ENCODE measurements at places on chromosomes 7 and 10. TPM values are rescaled to one million over a fixed set of nuclear protein-coding genes. Genes with fewer than 3 reads are reported as not detected.

- H3K36me3 ChIP-seq: no peaks in the 10 kb centered on the region
- no peak for DNase-seq
- no peak overlapping the region for H3K27ac ChIP-seq
- H3K4me3 ChIP-seq: no peak overlapping the region
These were observed 31.4 kb downstream of the LRMDA start for GRCh38 chr10:75462865-75463264.

The CEP41 gene
- total RNA-seq: 26.5 TPM

DNA sequence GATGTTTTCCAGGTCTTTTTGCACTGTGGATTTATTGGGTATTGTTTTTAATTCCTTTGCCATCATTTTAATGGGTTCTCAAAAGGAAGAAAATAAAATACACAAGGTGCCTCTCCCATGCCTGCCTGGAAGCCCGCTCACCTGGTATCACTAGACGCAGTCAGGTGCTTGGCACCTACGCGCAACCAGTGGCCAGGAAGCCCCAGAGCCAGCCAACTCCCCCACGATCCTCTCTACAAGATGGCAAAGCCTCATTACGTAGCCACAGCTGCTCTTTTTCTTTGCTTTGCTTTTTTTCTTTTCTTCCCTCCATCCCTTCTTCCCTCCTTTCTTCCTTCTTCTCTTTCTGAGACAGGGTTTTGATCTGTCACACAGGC is 34.3 kb downstream of the BAIAP2L1 start:
- no peak overlapping the region for H3K4me3 ChIP-seq
- peaks cover 6% of the 10 kb centered on the region for H3K27me3 ChIP-seq
- peaks cover 1% of the 10 kb centered on the region for H3K36me3 ChIP-seq
- DNase-seq: no peak
- no peaks in the 10 kb centered on the region for H3K4me1 ChIP-seq
- H3K27ac ChIP-seq: no peak overlapping the region

The SUGCT gene
- 2.9 TPM for total RNA-seq

GRCh38 chr10:24664991-24665390 is 58.7 kb downstream of the ARHGAP21 start:
- no peaks in the 10 kb centered on the region for H3K27me3 ChIP-seq
- DNase-seq: no peak
- H3K27ac ChIP-seq: no peak overlapping the region

DNA sequence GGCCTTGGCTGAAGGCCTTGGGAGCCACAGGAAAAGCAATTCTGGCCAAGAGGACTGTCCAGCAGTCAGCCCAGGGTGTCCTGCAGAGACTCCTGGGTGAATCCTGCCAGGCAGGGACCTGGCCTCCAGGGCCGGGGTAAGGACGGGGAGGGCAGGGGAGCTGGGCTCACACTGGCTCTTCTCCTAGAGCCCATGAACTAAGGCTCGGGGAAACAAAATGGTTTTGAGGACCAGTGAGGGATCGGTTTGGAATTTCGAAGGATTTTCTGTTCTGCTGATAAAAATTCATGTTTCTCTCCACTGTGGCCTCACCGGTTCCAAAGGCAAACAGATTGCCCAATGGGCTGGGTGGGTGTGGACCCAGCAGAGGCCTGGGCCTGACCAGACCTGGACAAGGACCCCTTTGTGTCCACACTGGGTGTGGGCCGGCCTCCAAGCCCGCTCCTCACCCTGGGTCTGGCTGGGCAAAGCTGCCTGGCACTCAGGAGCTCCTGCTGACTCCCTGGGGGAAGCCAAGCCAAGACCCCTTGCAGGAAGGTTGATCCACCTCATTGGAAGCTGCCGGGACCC is 27.3 kb downstream of the FAM20C start:
- no peaks in the 10 kb centered on the region for H3K27me3 ChIP-seq
- DNase-seq: no peak
- H3K27ac ChIP-seq: no peak overlapping the region
- no peaks in the 10 kb centered on the region for H3K36me3 ChIP-seq
- H3K4me3 ChIP-seq: no peak overlapping the region
- no peaks in the 10 kb centered on the region for H3K4me1 ChIP-seq

Measured in activated naive CD8-positive, alpha-beta T cell treated with anti-CD3 and anti-CD28 coated beads for 36 hours (primary cell).